Stimulated activated CD8-positive, alpha-beta memory T cell treated with anti-CD3 and anti-CD28 coated beads, Interleukin-2, amount 100 ng/mL, for 48 hours (primary cell): ENCODE measurements at places on chromosomes 7 and 10.

- DNase-seq = no peak
Measured at GRCh38 chr10:99435986-99436638, 5.7 kb upstream of the GOT1 start.

GRCh38 chr7:131642429-131642828, 86.0 kb upstream of the PODXL start:
- no peak for DNase-seq

GRCh38 chr7:155331396-155331795, 33.7 kb downstream of the INSIG1 start:
- no peak for DNase-seq

DNA sequence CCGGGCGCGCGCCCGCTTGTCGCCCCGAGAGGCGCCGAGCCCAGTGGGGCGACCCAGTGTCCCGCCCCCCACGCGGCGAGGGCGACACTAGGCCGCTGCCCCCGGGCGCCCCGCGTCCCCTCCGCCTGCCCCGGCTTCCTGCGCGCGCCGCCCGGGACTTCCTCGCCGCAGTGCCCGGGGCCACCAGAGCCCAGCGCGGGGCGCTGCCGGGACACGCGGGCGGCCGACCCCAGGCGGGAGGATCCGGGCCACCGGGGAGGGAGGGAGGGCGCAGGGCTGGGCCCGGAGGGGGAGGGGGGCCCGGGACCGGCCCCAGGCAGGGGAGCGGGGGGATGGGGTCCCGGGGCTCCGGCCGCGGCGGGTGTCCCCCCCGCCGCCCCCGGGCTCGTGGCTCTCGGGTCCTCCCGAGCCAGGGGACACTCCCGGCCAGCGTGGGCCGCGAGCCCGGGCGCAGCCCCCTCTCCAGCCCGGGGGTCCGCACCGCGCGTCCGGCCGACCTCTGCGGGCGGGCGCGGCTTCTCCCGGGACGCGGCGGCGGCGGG, 435 bp upstream of the PWWP2B start:
- peak; percentile 23 for DNase-seq
